CD4-positive, alpha-beta T cell treated with Interleukin-6 for 4 hours (primary cell): ENCODE measurements at places on chromosomes 1 and 21.

DNA sequence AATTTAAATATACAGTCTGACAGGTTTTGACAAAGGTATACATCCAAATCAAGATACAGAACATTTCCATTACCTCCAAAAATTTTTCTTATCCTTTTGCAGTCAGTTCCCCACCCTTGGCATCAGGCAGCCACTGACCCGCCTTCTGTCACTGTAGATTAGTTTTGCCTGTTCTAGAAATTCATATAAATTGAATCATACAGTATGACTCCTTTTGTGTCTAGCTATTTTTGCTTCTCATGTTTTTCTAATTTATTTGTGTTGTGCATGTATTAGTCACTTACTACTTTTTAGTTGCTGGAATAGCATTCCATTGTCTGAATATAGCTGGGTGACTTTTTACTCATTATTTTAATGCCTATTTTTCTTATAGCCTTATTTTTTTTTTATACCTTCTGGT, 3.8 kb downstream of the UTP25 start:
- DNase-seq: no peak

DNA sequence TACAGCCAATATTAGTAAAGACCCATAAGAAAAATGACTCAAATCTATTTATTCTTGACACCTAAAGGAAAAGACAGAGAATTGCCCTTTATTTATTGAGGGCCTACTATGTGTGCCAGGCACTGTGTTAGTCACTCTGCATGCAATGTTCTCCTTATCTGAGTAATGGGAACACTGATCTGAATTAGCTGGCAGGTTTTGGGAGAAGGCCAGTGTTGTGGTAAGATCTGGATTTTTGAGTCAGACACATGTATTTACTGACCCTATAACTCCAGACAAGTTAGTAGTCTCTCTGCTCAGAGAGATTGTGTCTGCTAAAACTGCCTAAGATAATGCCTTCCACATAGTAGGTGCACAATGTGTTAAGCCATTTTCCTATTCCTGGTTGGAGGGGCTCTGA, 17.3 kb downstream of the LCE4A start:
- no peak for DNase-seq

DNA sequence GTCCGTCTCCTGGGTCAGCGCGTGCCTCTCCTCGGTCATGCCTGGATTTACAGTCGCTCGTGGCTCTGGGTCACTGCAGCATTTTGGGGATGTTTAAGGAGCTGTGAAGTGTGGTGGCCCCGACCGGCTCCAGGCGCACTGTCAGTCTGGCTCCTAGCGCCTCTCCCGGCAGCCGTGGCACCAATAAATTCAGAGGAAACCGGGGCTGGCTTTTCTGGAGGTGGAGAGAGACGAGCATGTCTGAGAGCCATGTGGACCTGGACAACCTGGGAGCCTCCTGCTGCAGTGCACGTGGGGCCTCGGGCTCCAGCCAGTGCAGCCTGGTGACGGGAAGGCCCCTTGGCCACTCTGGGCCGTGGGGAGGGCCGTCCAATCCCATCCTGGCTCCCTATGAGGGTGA, 17.1 kb downstream of the PLCH2 start:
- DNase-seq: no peak

DNA sequence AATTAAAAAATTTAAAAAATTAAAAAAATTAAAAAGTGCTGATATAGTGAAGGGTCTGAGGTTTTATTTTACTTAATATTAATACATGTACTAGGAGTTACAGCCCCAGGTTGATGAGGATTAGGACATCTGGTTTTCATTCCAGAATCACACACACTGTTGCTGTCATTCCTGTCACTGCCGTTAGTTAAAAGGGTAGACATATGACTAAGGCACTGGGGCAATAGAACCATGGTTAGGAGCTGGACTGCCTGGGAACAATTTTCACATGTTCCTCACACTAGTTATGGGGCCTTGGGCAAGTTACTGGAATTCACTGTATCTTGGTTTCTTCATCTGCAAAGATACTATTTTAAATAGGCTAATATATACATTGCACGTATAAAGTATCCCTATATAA, 191.8 kb upstream of the DPYD start:
- no peak for DNase-seq

DNA sequence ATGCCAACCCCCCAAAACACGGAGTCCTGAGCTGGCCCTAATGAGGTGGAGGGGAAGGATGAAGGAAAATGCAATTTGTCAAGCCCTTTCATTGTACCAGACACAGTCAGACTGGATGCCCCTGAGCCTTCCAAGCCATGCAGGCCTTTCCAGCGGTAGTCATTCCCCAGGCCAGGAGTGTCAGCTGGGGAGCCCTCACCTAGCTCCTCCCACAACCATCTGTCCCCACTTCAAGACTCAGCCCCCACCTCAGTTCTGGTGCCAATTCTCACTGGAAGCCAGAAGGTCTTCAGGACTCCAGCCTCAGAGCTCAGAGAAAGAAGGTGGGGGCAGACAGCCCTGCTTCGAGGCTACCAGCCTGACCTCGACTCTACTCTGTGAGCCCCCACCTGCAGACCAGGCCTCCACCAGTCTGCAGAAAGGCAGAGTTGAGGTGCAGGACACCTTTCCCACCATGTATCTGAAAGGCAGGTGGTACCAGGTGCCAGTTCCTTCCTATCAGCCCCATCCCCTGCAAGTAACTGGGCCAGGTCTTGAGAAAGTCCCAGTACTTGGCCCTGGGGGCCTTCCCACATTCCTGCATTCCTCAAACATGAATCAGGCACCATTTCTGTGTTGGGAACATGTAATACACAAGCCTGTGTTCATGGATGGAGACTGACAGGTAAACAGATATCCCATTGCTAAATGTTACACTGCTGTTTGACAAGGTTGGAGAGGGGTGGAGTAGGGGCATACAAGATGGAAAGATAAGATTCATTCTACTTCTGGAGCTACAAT, 180.6 kb upstream of the EDN2 start:
- no peak for DNase-seq

DNA sequence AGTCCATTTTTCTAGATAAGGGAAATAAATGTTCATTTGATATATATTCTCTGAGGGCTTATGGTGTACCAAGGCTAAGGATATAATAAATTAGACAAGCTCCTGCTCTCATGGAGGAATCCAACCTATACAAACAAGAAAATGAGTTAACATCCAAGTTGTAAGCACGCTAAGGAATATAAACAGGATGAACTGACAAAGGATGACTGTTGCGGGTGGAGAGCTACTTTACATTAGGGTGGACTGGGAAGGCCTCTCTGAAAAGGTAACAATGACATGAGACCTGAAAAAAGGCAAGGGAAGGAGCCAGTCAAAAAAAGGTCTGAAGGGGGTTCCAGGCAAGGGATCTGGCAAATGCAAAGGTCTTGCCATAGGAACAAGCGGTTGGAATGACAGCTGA, 3.1 kb downstream of the BCAR3 start:
- DNase-seq: no peak

DNA sequence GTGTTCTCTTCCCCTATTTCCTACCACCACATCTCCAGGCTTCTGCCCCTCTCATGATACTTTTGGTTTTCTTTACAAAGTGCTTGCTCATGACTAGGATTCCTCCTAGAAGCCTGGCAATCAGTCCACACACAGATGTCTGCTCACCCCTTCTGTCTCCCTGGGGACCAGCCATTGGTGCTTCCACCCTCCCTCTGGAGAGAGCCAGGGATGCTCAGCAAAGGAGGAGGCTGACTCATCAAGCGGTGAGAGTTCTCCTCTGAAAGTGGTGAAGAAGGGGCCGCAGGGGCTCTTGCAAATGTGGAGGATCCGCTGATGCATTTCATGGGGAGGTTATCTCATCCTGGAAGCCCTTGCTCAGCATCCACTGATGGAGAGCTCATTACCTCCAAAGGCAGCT, 14.5 kb downstream of the NT5C1A start:
- no peak for DNase-seq

GRCh38 chr1:166032572-166033371, 134.0 kb downstream of the FAM78B start:
- DNase-seq: no peak

DNA sequence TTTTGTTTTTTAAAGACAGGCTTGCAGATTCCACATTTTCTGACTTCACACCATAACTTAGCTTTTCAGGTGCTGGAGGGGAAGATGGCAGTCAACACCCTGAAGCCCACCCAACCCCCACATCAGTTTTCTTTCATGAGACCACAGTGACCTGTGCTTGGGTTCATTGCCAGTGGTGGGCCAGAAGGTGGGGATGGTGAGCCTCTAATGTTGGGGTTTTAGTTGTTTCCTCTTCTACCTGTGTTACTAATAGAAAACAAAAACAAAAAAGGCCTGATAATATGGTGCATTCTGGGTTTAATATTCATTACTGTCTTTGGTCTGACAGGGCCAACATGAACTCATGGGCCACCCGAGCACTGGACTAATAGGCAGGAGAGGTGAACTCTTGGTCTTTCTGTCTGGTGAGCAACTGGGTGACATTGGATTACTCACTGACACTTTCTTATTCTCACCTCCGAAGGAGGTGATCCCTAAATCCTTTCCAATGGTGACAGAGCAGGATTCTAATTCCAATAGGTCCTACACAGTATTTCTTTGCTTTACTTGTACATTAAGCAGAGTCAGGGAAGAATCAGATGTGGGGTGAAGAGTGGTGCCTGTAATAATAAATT, 132.8 kb downstream of the CLIC6 start:
- peak; percentile 34 for DNase-seq

DNA sequence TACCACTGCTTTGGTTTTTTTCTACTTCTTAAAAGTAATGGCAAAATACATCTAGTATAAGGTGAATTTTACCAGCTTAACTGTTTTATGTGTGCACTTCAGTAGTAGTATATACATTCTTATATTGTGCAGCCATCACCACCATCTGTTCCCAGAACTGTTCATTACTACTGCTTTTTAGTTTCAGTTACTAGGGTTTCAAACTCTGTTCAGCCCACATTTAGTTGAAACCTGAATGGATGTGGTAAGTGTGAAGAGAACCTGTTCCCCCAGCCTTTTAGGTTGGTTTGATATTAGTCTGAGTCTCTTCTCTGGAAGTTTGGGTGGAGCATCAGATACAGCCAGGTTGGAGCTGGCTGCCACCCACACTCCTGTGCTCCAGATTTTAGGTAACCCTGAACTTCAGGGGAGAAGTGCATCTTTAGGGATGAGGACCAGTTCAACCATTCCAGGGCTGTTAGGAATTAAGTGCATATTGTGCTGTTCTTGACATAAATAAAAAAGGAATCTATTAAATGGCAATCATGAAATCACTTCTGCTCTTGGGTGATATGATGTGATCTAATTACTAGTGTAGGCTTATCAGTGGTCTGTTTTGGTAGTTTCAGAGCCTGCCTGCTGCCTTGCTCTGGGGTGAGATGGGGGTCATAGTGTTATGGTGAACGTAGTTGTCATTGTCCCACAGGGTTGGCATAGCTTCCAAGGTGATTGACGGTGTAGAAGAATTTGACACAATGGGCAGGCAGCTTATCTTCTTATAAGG, 32.1 kb downstream of the URB2 start:
- no peak for DNase-seq

DNA sequence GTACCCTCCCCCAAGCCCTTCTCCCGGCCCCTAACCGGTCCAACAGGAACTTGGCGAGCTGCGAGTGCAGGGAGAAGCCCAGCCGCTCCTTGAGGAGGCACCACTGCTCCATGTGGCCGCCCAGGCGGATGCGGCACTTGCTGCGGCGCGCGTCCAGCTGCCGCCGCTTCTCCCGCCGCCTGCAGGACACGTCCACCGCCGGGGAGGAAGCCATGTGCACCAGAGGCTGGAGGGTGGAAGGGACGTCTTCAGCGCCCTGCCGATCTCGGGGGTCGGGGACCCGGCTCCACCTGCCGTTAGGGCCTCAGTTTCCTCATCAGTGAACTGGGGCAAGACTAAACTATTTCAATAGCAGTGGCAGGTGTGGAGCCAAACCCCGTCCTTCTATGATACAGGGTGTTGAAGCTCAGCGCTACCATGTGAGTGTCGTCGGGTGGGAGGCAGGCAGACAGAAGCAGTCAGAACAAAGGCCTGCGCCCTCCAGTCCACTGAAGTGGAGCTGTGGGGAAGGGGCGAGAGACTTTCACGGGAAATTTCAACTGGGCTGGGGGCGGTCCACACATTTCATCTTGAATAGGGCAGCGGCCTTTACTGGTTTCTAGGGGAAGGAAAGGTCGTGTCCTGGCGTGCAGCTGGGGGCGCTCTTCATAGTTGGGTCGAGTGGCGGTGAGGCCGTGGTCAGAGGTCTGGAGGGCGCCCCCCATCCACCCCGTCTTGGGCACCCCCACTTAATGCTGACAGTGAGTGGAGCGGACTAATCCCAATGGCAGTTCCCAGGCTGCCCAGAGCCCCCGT, 592 bp downstream of the ZNF692 start:
- DNase-seq: peak; percentile 39

DNA sequence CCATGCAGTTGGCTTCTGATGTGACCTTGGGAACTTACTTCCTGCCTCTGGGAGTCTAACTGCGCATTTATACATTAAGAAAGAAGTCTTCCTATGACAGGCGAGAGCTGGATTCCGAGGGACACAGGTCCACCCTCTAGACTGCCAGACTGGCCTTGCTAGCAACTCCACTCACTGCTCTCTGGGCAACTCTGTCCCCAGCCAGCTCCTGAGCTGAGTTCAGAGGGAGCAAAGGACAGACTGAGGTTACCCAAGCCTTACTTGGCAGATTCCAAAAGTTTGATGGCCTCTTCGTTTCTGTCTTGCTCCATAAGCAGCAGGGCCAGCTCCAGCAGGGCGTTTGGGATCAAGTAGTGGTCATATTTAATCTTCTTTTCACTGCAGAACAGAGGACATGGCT, 41.8 kb downstream of the TTC39A start:
- no peak for DNase-seq

DNA sequence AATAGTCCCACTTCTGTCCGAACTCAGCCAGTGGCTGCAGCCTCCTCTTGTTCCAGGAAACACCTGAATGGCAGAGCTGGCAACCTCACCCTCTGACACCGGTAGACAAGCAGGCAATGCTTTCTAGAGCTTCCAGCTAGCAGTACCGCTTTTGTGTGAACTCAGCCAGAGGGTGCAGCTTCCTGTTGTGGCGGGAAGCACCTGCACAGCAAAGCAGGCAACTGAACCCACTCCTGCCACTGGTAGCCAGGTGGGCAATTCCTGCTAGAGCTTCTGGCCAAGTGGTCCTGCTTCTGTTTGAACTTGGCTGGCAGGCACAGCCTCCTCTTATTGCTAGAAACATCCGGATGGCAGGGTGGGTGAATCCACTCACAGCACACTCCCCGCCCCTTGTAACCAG, 40.1 kb upstream of the TMPRSS15 start:
- DNase-seq: no peak

GRCh38 chr1:234551032-234551378, 59.0 kb downstream of the IRF2BP2 start:
- no peak for DNase-seq

- no peak for DNase-seq
Observed at GRCh38 chr1:39047374-39048229, 21.5 kb downstream of the NDUFS5 start.
